Right ventricle myocardium superior (tissue), 1 donor: ENCODE measurements at places on chromosomes 2 and 18. TPM values are rescaled to one million over a fixed set of nuclear protein-coding genes. Genes with fewer than 3 reads are reported as not detected.

- no peak for DNase-seq
Measured at GRCh38 chr2:157320409-157320808, 5.2 kb downstream of the ERMN start.

DNA sequence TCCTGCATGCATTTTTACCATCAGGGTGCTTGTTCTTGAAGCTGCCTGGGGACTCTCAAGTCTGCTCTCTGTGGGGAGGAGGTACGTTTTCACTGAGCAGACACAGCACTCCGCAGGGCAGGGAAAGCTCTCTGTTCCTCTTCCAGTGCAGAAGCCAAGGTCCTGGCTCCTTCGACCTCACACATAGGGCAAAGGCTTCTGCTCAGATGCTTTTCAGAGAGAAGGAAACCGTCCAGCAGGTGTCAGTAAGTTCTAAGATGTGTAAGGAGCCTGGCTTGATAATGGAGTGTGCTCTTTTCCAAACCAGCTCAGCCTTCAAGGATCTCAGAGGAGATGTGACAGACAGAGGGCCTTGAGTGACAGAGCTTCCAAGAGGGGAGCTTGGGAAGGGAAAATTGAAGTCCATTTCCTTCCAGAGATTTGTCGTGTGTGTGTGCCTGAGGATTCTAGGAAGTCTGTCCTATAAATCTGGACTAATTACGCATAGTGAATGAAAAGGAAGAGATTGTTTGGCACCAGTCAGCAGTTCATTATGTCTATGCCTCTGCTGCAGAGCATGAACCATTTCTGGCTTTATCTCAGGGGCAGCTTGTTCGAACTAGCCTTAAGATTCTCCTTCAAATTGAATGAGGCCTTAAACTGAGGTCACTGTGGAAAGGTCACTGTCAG is 67.3 kb upstream of the UPP2 start:
- no peak for DNase-seq

- no peak for DNase-seq
Measured at GRCh38 chr2:234333168-234334130, 163.4 kb downstream of the ARL4C start.

DNA sequence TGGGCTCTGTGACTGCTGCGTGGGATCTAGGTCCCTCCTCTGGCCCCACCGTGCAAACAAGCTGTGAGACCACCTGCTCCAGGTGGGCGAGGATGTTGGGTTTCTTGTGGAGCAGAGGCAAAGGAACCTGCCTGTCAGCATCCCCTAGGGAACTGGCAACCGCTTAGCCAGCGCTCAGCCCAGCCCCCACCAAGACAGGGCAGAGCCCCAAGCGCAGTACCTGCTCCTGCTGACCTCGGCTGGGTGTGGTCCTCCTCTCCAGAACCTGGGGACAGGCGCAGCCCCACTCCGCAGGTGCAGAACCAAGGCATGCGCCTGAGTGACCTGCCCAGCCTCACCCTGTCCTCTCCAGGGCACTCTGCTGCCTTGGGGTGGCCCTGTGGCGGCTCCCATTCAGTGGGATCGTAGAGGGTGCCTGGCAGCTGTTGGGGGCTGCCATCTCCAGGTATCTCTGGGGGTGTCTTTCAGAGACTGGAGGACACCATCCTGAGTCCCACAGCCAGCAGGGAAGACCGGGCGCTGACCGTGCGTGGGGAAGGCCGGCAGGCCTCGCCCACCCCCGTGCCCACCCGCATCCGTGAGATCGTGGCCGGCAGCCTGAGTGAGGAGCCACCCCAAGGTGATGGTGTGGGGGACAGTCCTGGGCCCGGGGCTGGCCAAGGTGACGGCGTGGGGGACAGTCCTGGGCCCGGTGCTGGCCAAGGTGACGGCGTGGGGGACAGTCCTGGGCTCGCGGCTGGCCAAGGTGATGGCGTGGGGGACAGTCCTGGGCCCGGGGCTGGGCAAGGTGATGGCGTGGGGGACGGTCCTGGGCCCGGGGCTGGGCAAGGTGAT is 12.3 kb downstream of the CROCC2 start:
- DNase-seq, result peak; percentile 35

DNA sequence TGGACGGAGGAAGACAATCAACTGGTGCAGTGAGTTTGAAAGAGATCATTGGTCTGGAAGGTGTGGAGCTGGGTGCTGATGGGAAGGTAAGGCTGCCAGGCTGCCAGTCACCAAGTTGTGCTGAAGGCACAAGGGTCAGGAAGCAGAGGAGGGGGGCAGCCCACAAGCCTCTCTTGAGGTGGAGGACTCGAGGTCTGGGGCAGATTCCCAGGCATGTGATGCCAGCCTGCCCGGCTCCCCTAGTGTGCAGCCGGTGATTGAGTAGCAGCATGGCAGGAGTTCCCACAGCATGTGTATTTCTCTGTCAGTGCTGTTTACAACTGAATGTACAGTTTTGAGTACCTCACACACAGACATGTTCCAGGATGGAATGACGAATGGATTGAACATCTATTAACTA is 99.3 kb downstream of the CABLES1 start:
- DNase-seq, result no peak

DNA sequence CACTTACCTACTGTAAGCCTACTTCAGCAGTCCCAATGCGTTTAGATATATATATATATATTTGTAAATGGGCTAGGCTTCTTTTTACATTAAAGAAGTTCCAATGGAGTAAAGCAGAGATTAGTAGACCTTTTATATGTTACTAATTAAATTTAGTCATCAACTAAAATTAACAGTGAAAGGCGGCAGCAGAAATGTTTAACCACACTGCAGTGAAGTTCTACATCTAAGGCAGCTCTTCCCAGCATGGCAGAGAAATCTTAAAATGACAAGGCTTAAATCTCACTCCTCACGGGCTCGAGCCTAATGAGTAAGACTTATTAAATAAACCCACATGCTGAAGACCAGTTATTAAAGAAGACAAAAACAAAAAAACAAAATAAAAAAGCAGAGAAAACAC is 19.1 kb upstream of the KANSL1L start:
- no peak for DNase-seq

GRCh38 chr2:12300019-12300602 is 416.6 kb upstream of the TRIB2 start:
- DNase-seq, result no peak

GRCh38 chr2:140383781-140384180 is 1603.6 kb upstream of the NXPH2 start:
- DNase-seq, result no peak

Gene SLC9A4
- total RNA-seq, result not detected

Gene IL36RN
- total RNA-seq, result not detected

Gene GPATCH11
- total RNA-seq, result 4.5 TPM

Gene HYCC2
- total RNA-seq, result 12.0 TPM
